Choroid plexus epithelial cell (primary cell): ENCODE measurements at places on chromosomes 7 and 10.

DNA sequence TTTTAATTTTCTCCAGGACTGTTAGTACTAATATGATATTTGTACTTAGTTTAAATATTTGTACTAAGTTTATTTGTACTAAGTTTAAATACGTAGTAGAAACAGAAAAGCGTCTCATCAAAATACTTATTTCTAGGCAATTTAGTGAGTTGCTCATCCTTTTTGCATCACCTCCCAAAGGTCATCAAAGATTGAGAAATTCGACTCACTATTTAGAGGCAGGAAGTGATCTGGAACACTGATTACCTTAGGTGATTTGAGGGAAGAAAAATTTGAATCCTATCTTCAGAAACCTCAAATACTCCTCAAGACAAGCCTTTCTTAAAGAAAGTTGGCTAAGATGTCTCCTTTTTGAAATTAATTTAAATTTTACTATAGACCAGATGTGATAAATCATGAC is 14.5 kb downstream of the WNT16 start:
- peak; percentile 31 for DNase-seq

DNA sequence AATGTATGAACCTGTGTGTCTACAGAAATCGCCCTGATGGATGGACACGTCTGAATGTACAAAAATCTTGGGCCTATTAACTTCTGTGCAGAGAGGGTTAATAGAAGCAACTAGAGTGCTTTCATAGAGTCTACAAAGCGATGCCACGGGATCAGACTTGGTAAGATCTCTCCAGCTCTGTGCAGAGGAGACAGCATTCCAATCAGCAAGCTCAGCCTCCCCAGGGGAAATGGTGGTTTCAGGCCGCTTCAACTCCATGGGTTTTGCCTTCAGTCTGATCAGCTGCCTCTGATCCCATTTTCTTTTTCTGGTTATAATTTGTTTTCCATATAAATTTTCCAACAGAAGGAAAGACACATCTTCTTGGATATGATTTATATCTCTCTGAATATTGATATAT is 35.1 kb upstream of the COBL start:
- peak; percentile 15 for DNase-seq

GRCh38 chr10:45491061-45491460 is 117.0 kb downstream of the ALOX5 start:
- DNase-seq = peak; percentile 14

GRCh38 chr7:85226361-85227085 is 39.7 kb upstream of the SEMA3D start:
- peak; percentile 22 for DNase-seq

DNA sequence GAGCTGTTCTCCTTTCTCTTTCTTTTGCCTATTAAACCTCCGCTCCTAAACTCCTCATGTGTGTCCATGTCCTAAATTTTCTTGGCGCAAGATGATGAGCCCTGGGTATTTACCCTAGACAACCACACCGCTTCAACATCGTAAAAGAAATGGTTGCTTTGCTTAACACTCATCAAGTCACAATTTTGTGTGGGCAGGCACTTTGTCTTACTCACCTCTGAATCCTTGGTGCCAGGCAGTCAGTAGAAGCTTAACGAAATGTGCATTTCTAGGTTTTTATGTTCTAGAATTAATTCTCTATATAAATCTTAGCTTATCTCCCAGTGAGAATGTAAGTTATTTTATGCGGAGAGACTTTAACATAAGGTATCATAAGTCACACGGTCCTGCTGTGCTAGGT is 478.7 kb downstream of the CALN1 start:
- no peak for DNase-seq

- no peak for DNase-seq
Measured at GRCh38 chr7:90690159-90690858, 94.2 kb downstream of the CDK14 start.

GRCh38 chr7:128189231-128189930 is 51.7 kb upstream of the LEP start:
- DNase-seq = no peak
